GM10248 (cell line): ENCODE measurements at places on chromosomes 2 and 18.

DNA sequence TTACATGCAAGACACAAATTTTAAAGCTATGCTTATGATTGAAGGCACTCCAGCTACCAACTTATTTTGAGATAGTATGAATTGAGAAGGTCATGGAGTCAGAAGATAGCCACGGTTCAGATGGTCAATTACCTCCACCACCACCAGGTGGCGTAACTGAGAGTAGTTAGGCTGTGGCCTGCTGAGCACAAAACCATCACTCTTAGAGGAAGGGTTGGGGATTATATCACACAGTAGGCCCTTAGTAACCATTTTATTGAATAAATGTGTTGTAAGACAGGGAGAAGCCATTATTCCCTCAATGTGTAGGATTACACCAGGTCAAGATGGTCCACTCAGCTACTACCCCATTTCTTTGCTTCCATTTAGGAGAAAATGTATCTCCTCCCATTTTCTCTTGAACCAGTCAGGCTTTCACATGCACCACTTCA lies 18.8 kb downstream of the KLHL41 start:
- DNase-seq, result peak; percentile 54

DNA sequence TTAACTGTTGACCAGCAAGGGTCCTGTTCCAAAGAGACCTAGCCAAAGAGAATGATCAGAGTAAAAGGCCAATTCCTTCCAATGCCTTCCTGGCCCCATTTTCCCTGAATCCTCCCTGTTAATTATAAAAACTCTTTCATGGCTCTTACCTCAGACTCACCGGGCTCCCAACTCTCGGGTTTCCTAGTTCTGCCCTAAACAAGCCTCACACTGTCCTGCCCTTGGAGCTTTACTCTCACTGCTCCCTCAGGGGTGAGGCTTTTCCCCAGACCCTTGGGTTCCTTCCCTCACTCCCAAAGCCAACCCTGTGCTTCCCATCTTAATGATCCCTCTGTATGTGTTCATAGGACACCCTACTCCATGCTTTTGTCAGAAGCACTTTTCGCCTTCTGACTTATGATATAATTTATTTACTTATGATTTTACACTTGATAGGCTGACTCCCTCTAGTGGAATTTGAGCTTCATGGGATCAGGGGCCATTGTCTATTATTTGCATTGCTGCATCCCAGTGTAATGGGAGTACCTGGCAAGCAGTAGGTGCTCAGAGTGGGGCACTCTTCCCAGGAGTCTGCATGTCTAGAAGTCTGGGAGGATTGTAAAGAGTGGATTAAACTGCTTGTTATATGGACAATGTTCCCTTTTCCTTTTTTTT lies 29.9 kb upstream of the ZNG1B start:
- DNase-seq, result no peak

- no peak for DNase-seq
These were observed 613.2 kb downstream of the SLC4A3 start for GRCh38 chr2:220240641-220241040.

- DNase-seq, result no peak
These were observed 177.8 kb downstream of the EN1 start for GRCh38 chr2:118669654-118670053.

DNA sequence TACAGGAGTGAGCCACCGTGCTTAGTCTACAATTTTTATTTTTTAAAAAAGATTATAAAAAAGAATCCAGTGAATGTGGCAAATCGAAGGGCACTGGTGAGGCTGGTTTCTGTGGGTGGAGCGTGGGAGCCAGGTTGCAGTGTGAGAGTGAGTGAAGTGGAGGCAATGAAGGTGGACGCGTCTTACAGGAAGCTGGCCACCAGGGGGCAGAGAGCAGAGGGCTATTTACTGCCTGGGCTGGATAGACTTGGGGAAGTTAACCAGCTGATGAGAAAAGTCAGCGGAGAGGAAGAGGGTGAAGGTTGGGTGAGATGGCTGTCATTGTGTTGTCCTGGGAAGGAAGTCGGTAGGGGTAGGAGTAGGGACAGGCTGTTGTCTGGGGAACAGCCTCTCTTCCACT lies 6.8 kb downstream of the SCTR start:
- peak; percentile 77 for DNase-seq

DNA sequence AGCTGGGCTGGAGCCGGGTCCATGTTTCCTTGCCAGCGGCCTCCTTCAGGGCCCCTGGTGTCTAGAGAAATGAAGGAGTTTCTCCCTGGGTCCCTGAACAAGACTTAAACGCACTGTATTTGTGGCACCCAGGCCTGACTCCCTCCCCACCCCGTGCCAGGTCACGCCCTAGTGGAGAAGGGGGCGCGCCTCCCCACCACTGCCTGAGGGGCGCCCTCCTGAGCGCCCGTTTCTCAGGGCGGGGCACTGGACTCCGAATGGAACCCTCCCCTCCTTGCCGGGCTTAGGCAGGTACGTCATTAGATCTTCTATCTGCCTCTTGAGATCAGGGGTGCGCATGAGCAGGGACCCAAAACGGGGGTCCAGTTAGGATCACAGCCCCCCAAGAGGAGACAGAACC lies 16.3 kb downstream of the ODC1 start:
- DNase-seq, result no peak

DNA sequence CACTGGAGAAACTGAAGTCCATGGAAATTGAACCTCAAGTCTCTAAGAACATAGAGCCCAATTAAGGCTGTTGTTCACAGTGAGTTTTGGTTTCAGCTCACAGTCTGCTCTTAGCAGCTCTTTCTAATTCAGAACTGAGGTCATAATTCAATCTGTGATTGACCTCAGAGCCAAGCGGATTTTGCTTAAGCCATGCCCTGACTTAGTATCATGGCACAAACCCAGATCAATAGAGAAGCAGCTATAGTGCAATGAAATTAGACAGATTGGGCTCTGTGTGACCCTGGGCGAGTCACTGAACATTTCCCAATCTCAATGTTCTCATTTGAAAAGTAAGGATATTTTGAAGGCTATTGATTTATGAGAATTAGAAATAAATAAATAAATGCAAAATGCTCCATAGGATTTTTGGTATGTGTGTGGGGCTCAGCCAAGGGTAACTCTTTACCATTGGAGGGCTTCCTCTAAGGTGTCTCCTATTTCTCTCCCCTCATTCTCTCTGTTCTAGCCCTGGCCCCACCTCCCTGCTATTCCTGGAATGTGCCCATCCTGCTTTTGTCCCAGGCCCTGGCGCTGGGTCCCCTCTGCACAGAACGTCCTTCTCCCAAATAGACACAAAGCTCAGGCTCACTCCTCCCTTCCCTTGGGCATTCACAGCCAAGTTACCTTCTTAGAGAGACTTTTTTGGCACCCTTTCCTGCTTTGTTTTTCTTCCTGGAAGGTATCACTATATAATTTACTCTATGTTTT lies 239.6 kb downstream of the LPIN1 start:
- no peak for DNase-seq

DNA sequence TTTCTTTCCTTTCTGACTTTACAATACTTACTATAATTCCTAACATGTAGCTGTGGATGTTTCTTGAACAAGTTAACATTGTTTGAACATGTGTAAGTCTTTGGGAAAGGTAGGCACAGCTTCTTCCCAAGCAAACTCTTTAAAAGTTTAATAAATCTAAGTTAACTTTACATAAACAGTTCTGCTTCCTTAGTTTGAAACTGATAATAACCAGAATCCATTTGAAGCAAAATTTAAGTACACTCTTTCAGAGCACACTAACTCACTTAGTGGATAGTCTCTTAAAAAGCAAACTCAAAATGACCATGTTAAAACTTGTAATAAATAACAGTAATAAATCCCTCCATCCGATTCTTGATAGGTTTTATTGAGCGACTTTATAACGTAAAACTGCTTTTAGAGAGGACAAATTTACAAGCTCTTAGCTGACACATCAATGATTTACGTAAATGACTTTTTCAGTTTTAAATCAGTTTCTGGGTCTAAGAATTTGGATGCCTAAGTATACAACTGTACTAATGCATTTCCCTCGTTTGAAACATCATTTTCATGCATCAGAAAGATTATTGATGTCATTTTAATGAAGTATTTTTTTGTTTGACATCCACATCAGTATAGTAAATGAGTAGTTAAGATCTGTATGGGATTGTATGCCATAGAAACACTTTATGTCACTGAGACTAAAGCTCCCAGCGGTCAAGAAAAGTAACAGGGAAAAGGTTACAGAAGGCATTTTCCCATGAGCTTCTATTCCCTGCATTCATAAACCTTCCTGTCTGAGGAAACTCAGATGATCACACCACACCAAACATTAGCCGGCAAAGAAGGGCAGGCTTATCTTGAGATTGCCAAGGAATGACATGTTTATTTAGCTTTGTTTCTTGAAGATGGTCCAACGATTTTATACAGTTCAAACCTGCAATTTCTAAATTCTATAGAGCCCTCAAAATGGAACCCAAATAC lies 67.5 kb downstream of the PDE1A start:
- no peak for DNase-seq

DNA sequence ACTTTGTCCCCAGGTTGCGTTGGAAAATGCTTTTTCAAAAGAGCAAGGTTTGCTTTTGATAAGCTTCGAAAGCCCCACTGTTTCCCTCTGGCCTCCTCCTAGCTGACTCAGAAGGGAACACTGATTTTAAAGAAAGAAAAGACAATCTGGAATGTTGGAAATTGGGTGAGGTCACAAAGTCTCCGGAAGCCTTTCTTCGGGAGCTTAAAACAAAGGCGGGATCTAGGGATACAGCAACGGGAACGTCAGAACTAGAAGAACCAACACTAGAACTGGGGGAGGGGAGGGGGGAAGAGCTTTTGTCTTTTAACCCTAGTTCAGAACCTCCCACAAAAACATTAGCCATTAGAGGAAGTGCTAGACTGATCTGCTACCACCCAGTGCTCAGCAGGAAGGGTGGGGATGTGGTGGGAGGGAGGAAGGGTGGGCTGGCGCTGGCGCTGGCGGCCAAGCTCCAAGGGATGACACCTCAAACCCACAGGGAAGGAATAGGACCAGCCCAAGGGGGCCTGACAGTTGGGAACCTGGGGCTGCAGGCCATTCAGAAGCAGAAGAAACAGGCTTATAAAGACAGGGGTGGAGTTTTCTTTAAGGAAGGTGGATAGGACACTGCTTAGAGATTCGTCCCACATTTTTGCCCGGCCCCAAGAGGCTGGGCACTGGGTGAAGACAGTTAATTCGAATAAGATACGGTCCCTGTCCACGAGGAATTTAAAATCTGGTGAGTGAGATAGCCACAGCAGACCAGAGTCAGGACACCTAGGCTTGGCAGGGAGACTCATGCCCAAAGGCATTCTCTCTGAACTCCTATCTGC lies 1.7 kb downstream of the TMSB10 start:
- peak; percentile 76 for DNase-seq

DNA sequence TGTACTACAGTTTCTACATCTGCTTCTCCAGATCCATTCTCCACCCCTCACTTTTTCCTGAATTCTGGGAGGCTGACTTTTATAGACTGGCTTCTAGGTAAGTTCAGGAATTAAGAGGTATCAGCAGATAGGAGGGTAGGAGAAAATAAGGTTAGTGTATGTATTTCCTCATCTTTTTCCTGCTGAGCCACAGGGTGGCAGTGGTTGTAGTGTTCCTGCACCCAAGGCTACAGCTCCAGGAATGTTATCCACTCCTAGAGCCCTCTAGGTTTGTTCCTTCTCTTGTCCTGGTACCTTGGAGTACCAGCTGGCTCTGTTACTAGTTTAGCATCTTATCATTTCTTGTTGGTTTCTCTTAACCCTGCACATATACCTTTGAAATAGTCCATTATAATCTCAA lies 40.7 kb upstream of the C2orf66 start:
- no peak for DNase-seq

DNA sequence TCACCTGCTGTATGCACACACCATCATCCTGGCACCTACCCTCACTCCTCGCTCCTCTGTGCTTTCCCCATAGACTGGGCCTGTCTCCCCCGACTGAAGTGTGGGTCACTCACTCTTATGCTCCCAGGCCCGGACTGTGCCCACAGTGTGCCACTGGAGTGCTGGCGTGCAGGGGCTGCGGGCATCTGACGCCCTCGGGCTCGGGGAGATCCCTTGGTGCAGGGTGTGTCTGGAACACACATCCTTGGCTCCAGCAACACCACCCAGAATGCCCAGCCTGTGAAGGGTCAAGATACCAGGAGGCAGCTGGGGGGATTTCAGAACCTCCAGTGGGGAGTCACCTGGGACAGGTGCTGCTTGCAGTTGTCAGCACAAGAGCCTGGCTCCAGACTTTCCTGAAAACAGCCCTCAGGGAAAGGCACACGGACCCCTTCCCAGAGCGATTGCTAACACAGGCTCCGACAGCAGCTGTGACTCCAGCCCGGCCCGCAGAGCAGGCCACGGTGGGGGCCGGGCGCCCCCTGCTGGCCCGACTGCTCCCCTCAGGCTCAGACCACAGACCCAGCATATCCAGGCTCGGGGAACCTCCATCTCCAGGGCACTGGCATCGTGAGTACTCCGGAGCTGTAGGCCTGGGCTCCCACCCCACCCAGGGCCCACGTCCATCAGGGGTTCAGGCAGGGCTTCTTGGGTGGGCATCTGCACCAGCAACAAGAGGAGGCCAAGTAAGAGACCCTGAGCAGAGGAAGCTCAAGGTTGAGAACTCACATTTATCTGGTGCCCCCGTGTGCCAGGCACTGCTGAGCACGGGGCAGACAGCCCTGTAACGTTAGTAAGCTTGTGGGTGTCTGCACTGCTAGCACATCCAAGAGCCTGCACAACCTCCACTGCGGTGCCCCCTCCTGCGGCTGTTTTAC lies 8.6 kb downstream of the HS1BP3 start:
- peak; percentile 91 for DNase-seq

- DNase-seq, result no peak
These were observed 154.6 kb upstream of the CTAGE1 start for GRCh38 chr18:22572341-22572740.

DNA sequence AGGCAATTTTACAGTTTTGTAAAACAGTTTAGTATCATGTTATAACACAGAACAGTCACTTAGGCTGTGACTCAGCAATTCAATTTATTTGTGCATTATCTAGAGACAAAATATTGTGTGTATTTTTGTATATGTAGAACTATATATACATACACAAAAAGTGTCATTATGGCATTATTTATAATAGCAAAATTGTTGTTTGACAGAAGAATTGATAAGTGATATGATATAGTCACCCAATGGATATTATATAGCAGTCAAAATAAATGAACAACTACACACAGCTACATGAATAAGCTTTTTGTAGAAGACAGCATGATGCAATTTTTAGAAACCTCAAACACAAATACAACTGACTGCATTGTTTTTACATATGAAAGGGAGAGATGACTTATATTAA lies 334.0 kb downstream of the TRIB2 start:
- DNase-seq, result no peak

DNA sequence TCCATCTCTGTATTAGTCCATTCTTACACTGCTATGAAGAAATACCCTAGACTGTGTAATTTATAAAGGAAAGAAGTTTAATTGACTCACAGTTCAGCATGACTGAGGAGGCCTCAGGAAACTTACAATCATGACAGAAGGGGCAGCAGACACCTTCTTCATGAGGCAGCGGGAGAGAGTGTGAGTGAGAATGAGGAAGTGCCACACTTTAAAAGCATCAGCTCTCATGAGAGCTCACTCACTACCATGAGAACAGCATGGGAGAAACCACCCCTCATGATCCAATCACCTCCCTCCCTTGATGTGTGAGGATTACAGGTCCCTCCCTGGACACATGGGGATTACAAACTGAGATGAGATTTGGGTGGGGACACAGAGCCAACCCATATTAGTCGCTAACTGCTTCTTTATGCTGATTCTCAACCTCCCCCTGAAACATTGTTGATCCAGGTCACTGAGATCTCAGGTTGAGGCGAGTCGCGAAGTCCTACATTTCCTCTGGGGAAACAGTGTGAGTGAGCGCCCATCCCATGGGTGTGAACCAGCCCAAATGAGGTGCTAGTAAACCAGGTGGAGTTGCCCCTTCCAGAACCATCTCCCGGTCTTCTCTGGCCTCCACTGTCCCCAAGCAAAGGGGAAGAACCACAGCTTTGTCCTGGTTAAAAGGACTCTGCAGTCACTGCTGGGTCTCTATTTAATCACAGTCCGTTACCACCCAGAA lies 123.8 kb downstream of the CAPN13 start:
- DNase-seq, result no peak
